ENCODE measurements at places on chromosomes 12 and 14. TPM values are rescaled to one million over a fixed set of nuclear protein-coding genes. Genes with fewer than 3 reads are reported as not detected.

GDF3 gene
- total RNA-seq: not detected

WIF1 gene
- total RNA-seq: 2.2 TPM

CISTR gene
- not detected for total RNA-seq

PCED1B gene
- total RNA-seq: 0.80 TPM

SIX4 gene
- total RNA-seq: 29.2 TPM

RNF212B gene
- total RNA-seq: not detected

TGM1 gene
- 2.5 TPM for total RNA-seq

ARG2 gene
- total RNA-seq: 0.80 TPM

A2M gene
- 0.06 TPM for total RNA-seq

MUCL1 gene
- total RNA-seq: not detected

MON2 gene
- 16.8 TPM for total RNA-seq

KRT73 gene
- total RNA-seq: not detected

ARID2 gene
- total RNA-seq: 12.2 TPM

SLC8B1 gene
- 5.7 TPM for total RNA-seq

PKP2 gene
- total RNA-seq: 2.8 TPM

B3GNT4 gene
- 0.06 TPM for total RNA-seq

GRCh38 chr12:108596854-108597558, 878 bp downstream of the TMEM119 start:
- DNase-seq: no peak

GRCh38 chr12:5633106-5633505, 201.2 kb downstream of the NTF3 start:
- no peak for DNase-seq

DNA sequence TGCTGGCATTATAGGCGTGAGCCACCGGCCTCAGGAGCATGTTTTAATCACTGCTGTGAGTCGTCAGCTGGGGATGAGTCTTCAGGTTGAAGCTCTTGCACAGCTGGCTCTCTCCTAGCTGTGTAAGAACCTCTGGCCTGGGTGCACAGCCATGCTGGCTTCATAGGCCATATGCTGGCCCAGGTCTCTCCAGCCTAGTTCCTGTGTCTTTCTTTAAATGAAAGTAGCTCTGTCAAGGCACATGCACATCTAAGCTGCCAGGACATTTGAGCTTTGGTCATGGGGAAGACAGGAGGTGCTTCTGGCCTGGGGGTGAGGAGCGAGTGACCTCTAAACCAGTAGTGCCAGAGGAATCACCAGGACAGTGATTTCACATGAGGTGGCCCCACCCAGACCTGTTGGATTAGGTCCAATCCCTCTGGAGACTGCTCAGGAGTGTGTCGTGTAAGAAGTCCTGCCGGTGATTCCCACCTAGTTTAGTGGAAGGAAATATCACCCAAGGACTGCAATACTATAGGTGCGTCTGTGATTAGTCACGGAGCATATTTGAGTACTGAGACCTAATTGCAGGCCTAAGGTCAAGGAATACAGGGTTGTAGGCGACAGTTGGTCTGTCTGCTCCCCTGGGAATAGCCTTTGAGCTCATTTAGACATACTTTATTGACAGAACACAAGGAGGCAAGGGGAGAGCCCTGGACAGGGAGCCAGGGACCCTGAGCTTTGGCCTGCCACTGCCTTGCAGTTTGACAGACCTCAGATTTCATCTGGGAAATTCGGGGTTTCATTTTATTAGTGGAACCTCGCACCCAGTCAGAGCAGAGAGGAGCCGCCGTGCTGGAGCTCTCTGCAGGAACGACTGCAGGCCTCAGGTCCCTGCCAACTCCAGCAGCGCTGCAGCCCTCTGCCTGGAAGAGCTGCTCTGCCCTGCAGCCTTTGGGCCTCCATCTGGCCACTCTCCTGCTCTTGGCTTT, 67.0 kb downstream of the ANKRD9 start:
- peak; percentile 19 for DNase-seq

DNA sequence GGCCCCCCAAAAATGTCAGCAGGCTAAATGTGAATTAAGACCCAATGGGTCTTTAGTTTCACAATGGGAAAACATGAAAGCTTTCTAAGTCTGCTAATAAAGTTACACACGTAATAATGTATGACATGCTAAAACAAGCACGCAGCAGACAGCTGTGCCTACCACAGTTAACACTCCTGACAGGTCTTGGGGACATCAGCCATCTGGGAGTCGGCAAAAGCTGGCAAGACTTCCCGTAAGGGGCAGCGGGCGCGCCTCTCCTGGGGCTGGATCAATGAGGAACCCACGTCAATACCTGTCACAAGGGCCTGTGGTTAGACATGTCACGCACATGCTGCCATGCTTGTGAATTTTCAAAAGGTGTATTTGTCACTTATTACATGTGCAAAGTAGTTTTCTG, 45.0 kb downstream of the ACTN1 start:
- DNase-seq: no peak

- DNase-seq: peak; percentile 80
These were observed 68.9 kb upstream of the NCOR2 start for GRCh38 chr12:124636138-124636978.

- DNase-seq: peak; percentile 25
These were observed 12.9 kb upstream of the OXA1L start for GRCh38 chr14:22753586-22753985.

GRCh38 chr12:32039347-32039746, 67.3 kb upstream of the BICD1 start:
- no peak for DNase-seq

DNA sequence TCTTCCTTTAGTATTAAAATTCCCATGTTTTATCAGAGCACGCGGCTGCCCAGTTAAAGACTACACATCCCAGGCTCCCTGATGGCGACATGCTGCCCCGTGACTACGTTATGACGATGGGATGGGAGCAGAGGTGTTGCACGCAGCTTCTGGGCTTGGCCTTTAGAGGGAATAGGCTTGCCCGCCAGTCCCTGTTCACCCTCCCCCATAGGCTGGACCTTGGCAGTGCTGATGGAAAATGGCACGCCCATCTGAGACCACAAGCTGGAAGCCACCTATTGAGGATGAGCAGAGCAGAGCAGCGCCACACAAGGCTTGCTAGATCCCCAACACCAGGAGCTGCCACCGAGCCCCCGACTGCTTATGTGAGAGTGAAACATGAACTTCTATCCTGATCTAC, 24.7 kb downstream of the TTC7B start:
- no peak for DNase-seq

- peak; percentile 1 for DNase-seq
These were observed 72.8 kb downstream of the CAPZA3 start for GRCh38 chr12:18810537-18811253.

DNA sequence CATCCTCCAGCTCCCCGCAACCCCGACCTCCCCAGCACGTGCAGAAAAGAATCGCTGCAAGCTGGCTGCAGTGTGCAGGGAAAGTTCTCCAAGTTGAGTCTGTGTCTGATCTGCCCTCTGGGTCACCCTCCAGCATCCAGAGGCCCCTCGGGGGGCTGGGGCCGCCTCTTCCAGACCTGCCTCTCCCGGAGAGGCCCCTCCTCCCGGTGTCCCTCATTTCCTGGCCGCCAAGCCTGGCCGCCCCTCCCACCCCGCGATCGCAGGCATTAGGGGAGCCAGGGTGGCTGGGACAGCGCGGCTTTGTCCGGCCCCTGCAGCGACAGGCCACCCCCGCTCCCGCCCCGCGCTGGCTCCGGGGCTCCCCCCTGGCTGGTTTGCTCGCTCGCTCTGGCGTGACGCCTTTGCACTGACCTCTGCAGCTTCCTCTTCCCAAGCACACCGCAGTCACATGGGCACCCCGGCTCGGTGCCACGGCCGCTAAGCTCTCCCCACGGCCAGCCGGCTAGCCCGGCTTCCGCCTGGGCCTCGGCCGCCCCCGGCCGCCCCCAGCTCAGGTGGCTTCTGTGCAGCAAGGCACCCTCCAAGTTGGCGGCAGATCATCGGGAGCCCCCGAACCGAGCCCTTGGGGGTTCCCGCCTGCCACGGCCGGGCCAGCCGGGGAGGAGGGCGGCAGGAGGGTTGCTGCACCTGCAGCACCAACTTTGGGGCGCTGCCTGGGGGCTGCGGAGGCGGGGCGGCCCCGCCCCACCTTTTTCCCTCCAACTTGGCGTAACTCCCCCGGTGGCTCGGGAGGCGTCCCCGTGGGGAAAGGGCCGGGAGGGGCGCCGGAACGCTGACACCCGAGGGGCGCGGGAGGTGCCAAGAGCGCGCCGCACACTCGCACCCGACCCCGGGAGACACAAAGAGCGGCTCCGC, 43.7 kb downstream of the KDM2B start:
- DNase-seq: peak; percentile 50

DNA sequence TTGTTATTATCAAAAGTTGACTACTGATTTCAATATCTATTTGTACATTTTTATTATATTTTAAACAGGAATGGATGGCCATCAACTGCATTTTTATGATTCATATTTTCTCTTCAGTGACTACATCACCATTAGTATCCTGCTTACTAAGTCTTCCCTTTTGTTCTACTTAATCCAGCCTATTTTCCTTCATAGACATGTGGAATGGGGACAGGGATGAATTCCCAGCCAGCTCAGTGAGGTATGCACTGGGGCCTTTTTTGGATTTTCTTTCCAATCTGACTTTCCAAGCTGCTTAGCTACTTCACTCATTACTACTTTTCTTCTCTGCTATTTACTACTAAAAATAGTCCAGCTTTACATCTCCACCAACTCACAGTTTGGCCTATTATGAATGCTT, 38.4 kb downstream of the AKAP6 start:
- peak; percentile 34 for DNase-seq

GRCh38 chr14:94768521-94769390, 1.2 kb downstream of the GSC start:
- no peak for DNase-seq

GRCh38 chr12:19129486-19130223, at the start of gene PLEKHA5:
PLEKHA5 (plus strand) TSS chr12:19129733; CDS start chr12:19129800, 67 bp downstream.
- peak; percentile 64 for DNase-seq

- DNase-seq: peak; percentile 45
These were observed 151.3 kb downstream of the TTC7B start for GRCh38 chr14:90664911-90665310.

- DNase-seq: no peak
These were observed 9.4 kb downstream of the STON2 start for GRCh38 chr14:81390696-81391095.

GRCh38 chr12:91326058-91327027, 143.7 kb upstream of the DCN start:
- DNase-seq: peak; percentile 86

DNA sequence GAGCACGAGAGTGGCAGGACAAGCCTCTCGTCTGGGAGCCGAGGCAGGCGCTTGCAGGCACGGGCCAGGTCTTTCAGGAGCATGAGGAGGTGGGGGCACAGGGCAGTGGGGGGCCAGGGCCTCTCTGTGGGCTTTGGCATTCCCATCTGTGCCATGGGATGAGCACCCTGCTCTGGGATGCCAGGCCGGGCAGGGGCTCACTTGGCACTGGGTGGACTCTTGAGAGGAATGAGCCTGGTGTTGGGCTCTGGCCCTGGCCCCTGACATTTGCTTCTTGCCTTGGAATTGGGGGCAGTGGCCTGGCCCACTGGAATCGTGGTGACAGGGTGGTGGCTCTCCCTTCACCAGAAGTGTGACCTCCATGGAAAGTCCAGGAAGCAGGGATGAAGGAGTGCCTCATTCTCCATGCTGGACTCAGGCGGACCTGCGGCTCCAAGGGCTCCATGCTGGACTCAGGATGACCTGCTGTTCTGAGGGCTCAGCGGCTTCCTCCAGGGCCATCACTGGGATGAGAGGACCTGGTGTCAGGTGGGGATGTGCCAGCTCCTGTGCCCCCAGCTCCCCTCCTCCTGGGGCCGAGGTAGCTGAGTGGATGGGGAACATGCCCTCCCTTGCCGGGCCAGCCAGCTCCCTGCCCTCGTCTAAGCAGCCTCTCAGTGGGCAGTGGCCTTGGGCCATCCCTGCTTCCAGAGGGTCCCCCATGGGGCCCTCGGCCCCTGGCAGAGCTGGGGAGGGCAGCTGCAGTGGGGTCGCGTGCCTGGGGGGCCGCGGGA, 220.3 kb downstream of the KIF26A start:
- DNase-seq: no peak

- peak; percentile 13 for DNase-seq
These were observed 51.4 kb upstream of the OAS1 start for GRCh38 chr12:112855375-112855774.

GRCh38 chr14:83632375-83632774, 1897.6 kb upstream of the FLRT2 start:
- no peak for DNase-seq

GRCh38 chr12:120960657-120961056, 17.7 kb upstream of the HNF1A start:
- no peak for DNase-seq

DNA sequence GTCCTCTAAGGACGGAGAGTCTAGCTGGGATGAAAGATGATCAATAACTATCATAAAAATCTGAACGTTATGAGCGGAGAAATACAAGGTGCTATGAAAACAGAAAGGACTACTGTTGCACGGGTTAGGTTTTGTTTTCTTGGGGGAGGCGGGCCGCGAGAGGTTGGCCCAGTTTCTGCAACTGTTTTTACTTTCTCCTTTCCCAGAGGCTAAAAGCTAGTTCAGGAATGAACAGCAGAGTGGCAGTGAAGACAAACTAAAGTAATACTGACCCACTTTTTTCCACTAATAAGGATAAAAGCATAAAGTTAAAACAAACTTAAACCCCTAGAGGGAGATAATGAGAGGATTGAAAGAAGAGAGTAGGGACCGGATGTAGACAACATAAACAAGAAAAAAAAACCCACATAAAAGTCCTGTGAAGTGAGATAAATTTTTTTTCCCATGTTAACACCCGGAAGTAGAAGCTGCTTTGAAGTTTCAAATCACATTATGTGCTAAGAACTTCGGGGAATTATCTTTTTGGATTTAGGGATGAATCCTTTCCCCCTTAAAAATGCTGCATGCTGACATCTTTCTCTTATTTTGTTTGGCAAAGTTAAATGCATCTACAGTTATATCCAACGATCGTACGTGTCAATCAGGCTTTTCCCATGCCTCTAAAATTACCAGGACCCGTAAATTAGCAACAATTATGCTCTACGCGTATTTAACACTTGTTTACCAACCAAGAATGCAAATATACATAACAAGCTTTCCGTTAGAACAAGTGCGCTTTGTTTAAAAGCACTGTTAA, 1.0 kb upstream of the CDK17 start:
- peak; percentile 91 for DNase-seq

DNA sequence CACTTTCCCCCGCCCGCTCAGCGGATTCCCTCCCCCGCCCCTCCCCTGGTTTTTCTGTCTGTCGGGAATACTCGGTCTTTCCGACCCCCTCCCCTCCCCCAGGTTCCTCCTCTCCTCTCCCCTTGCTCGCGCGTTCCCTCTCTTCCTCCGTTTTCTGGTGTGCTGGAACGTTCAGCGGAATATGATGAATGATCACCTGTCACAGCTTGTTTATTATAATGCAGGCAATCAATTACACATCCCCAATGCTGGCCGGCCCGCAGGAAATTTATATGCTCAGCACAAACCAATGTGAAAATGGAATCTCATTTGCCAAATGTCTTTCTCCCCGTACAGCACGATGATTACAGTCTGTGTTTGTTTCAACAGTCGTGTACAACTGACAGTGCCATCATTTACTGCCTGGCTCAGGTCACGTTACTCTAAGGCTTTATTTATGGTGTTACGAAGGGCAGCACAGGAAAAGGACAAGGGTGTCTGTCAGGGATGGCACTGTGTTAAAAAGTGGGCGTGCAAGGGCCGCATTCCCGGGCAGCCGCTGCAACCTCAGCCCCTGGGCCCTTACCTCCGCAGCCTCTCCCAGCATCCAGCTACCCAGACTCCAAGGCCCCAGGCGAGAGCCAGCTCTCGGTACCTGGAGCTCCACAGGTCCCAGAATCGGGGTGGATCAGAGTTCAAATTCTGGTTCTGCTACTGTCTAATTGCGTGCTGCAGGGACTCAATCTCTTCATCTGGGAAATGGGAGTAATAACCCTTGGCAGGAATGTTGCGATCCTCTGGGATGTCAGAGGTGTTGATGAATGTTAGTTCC, 24.7 kb upstream of the MAP1LC3B2 start:
- DNase-seq: no peak

GRCh38 chr12:640773-641172, 22.5 kb downstream of the NINJ2 start:
- no peak for DNase-seq

Data from LHCN-M2 (cell line).